ENCODE measurements at places on chromosomes 7 and 10. TPM values are rescaled to one million over a fixed set of nuclear protein-coding genes. Genes with fewer than 3 reads are reported as not detected.
A peak's percentile ranks its signal among the peaks of the same experiment; 100 is the strongest.

DNA sequence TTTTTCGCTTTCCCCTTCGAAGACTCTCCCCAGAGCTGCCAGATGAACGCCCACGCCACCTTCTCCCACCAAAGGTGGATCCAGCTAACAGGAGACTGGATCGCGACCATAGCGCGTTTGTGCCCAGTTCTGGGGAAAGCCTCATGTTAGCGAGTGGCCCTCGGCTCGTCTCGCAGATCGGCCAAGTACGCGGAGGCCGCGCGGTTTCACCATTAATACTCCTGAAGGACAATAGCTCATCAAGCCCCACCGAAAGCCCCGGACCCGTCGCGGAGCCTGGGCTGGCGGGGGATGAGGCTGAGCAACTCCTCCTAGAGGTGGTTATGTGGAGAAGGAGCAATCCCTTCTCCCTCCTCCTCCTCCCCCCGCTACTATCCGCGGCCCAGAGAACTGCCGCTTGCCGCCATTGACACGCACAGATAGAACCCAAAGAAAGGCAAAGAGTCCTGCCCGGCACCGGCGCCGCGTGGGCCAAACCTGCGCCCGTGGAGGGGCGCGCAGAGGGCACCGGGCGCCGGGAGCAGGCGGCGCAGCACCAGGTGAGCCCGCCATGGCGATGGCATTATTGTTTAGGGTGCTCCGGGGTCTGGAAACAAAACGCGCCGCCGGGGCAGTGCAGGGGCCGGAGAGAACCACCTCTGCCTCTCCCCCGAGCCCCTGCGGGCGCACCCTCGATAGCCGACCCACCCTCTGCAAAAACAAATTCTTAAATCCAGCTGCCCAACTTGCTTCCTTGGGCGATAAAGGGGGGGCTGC is at the start of gene MACROH2A2:
Gene MACROH2A2 (plus strand): TSS at position 385 of the 756 bp plus-strand sequence. CDS start 22,813 bp downstream, outside the sequence.
- no peak for DNase-seq

- DNase-seq = no peak
These were observed 212.5 kb upstream of the SH2B2 start for GRCh38 chr7:102073931-102074880.

- DNase-seq = no peak
These were observed 59.5 kb downstream of the LRRC18 start for GRCh38 chr10:48880016-48880705.

GRCh38 chr10:57472823-57473619 is 794.7 kb downstream of the IPMK start:
- no peak for DNase-seq

The C7orf33 gene
- not detected for total RNA-seq

GRCh38 chr7:40303996-40304395 is 169.2 kb downstream of the SUGCT start:
- no peak for DNase-seq

- DNase-seq = peak; percentile 16
These were observed 210.8 kb upstream of the TMEM196 start for GRCh38 chr7:19984231-19984632.

The CFAP43 gene
- total RNA-seq = not detected

DNA sequence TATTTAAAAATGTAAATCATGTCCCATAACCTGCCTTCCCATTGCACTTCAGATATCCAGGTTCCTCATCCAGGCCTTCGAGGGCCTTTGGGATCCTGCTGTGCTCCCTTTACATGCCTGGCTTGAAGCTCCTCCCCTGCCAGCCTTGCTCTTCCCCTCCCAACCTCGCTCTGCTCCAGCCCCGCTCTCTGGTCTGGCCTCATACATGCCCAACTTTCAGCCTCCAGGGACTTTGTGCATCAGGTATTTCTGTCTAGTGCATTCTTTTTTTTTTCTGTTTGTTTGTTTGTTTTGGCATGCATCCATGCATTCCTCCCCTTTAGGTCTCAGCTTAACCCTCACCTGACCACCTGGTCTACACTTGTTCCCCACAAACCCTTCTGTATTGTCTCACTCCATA is 160.3 kb downstream of the SNX10 start:
- no peak for DNase-seq

The ANKRD2 gene
- total RNA-seq = not detected

DNA sequence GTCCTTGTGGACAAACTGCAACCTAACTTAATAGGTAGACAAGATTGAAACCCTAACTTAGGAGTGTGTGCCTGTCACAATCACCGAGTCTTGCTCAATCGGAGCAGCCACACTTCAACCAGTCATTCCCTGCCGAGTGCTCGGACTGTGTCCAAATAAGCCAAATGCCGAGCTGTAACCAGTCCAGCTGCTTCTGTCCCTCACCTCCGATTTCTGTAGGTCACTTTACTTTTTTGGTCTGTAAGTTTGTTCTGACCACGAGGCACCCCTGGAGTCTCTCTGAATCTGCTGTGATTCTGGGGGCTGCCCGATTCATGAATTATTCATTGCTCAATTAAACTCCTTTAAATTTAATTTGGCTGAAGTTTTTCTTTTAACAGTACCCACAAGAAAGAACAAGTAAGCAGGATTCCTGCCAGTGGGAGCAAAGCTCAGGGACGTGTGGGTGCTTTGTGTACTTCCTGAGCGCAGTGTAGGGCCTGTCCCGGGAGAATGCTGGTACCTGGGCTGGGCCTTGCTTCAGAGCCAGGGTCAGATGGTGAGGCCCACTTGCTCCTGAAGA is 140.1 kb downstream of the ACTR3B start:
- DNase-seq = no peak

DNA sequence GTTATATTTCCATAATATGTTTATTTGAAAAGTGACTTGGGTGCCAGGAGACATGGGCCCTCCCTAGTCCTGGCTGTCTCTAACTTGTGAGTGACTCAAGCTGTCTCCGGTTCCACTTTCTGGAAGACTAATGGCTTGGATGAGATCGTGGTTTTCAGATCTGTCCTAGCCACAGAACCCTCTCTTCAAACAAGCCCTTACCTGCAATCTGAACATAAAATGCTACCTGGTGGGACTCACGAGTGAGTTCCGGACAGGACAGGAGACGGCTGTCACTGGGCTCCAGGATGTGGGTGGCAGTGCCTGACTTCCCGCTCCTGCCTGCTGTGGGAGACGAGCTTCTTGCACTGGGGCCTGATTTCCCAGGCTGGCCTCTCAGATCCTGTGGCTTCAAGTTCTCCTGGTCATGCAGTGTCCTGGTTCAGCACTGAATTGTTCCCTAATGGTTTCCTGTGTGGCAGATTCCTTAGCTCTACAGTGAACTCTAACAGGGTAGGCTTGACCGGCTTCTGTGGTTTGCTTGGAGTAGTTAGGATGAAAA is 26.0 kb upstream of the PFKFB3 start:
- no peak for DNase-seq

GRCh38 chr10:45278860-45279498 is 36.4 kb downstream of the OR13A1 start:
- no peak for DNase-seq
